ENCODE measurements at places on chromosomes 2 and 18.

GRCh38 chr2:82089518-82089917 lies 1785.0 kb upstream of the LRRTM1 start:
- H3K27ac ChIP-seq: no peak overlapping the region
- H3K4me3 ChIP-seq: no peak overlapping the region
- DNase-seq: no peak

- no peaks in the 10 kb centered on the region for H3K36me3 ChIP-seq
- no peak for DNase-seq
- H3K27me3 ChIP-seq: no peaks in the 10 kb centered on the region
- no peak overlapping the region for H3K27ac ChIP-seq
These were observed 28.8 kb downstream of the LOXHD1 start for GRCh38 chr18:46628206-46628605.

DNA sequence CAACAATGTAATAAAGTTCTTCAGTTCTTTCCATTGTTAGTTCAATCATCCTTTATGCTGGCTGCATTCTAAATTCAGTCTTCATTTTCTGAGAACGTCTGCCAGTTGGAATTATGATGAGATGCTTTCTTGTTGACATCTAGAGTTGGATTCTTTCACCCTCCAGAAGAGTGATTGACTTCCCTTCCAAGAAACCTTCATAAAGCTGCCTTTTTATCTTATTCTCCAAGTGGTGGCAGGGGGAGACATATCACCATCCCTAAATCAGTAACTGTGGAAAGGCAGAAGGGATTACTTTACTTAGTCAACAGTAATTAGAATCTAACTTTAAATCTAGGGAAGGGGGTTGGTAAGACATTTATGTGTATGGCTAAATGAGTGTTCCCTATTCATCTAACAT lies 86.8 kb upstream of the GULP1 start:
- no peaks in the 10 kb centered on the region for H3K4me1 ChIP-seq
- no peak for DNase-seq
- H3K4me3 ChIP-seq: no peak overlapping the region
- no peaks in the 10 kb centered on the region for H3K36me3 ChIP-seq
- H3K27ac ChIP-seq: no peak overlapping the region

DNA sequence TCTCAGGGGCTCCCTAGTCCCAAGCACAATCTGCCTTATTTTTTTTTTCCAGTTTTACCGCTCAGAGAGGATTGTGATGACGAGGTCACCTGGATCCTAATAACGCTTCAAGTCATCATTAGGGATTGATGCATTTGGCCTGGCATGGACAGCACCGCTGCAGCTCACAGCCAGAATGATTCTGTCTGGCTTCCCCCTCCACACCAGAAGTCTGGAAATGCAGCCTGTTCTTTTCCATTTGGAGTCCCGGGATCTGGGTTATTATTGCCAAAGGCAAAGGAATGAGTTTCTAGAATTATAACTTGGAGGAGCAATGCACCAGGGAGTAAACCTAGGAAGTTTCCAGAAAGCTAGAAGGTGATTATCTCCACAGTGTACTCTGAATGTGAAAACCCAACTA lies 81.1 kb upstream of the TAF1B start:
- H3K4me3 ChIP-seq: no peak overlapping the region
- H3K27me3 ChIP-seq: peaks cover 20% of the 10 kb centered on the region
- DNase-seq: no peak
- H3K4me1 ChIP-seq: peaks cover 7% of the 10 kb centered on the region

GRCh38 chr18:54069729-54070128 lies 154.7 kb downstream of the MBD2 start:
- H3K4me1 ChIP-seq: no peaks in the 10 kb centered on the region
- no peak overlapping the region for H3K27ac ChIP-seq
- H3K4me3 ChIP-seq: no peak overlapping the region
- DNase-seq: no peak

GRCh38 chr2:8583400-8584173 lies 98.3 kb upstream of the ID2 start:
- DNase-seq: peak; percentile 92
- H3K36me3 ChIP-seq: no peaks in the 10 kb centered on the region
- peaks cover 26% of the 10 kb centered on the region for H3K27me3 ChIP-seq
- H3K4me1 ChIP-seq: peaks cover 48% of the 10 kb centered on the region
- H3K27ac ChIP-seq: peak overlapping the region; percentile 76
- H3K4me3 ChIP-seq: peak overlapping the region; percentile 65

DNA sequence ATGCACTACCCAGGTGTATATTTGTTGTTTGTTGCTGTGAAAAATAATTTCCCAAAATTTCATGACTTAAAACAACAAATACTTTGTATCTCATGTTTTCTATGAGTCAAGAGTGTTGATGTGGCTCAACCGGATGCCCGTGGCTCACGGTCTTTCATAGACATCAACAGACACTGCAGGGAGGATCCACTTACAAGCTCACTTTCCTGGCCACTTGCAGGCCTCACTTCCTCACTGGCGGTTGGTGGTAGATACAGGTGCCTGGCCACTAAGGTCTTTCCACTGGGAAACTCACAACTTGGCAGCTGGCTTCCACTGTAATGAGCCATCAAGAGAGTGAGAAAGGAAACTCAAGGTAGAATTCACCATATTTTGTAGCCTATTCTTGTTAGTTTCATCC lies 662.9 kb downstream of the IRS1 start:
- no peak overlapping the region for H3K4me3 ChIP-seq
- H3K36me3 ChIP-seq: no peaks in the 10 kb centered on the region
- H3K27ac ChIP-seq: no peak overlapping the region
- no peaks in the 10 kb centered on the region for H3K4me1 ChIP-seq

All from activated naive CD8-positive, alpha-beta T cell treated with anti-CD3 and anti-CD28 coated beads for 36 hours (primary cell).